ENCODE measurements at places on chromosomes 2 and 18.

DNA sequence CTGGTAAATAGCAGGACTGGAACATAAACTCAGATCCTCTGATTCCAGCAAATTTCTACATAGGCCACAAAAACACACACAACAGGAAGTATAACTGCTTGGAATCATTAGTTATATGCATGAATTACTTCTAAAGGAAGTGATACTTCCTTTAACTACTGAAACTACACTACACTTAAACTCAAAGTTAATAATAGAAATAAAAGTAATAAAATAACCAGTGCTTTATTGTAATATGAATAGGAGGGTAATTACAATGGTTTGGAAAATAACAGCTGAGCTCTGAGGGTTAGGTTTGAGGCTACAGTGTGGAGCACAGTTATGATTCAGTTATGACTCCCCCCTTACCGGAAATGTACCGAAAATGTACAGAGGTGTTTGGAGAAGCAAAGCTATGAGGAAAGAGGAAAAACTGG, 18.5 kb upstream of the POLI start:
- no peak for DNase-seq

DNA sequence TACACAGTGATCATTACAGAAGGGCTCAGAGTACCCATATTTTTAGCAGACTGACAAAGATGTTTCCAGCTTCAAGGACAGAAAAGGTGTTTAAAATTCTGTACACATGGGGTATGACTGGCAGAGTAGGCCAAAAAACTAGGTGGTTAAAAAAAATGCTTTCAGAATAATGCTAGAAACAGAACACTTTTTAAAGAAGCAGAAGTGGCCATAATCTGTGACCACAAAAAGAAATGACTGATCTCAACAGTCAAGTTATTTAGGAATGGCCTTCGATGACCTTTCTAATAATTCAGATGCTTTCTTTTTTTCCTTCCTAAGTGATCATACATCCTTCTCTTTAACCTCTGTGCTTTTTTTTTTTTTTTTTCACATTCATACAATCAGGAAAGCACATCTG, 4.1 kb upstream of the AQP4 start:
- DNase-seq: peak; percentile 11

GRCh38 chr2:1226766-1227165, 186.5 kb upstream of the TPO start:
- no peak for DNase-seq

GRCh38 chr18:33074125-33074524, 301.3 kb upstream of the KLHL14 start:
- DNase-seq: no peak

GRCh38 chr2:27717070-27717795, 53.5 kb downstream of the SLC4A1AP start:
- no peak for DNase-seq

DNA sequence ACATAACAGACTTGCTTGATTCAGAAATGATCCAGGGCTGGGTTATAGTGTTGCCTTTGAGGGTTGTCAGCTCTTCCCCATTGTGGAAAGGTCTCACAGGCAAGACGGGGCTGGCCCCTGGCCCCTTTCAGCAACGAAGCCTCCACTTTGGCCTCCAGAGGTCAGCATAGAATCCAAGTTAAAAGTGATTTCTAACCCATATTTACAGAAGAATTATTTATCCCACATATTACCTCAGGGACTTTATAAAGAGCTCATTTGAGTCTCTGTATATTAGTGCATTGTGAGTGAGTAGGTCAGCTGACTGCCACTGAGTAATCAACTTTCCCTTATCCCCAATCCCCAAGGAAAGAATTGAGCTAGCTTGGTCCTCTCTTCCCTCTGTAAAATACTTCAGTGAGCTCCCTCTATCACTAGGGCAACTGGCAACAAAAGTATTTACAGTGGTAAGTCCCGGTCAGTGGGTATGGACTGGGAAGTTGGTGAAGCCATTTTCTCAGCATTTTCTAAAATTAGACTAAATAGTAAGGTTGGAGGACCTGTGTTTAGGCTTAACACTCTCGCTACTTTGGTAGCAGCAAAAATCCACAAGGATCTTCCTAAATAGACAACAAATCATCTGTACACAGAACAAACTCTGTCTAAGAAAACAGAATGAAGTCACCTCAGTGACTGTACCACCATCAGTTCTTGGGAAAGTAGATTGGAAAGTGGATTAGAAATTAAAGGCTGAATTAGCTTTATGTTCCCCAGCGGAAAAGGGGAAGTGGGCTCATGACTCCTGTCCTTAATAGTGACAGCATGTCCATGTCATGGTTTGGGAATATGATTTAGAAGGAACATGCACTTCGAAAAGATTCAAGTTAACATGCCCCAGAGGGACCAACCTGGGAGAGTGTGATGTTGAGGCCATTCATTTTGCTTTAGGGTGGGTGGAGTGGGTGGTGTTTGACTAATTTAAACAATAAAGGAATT, 171.0 kb upstream of the SIX3 start:
- DNase-seq: no peak

- no peak for DNase-seq
Measured at GRCh38 chr2:176291809-176292283, 22.6 kb downstream of the MTX2 start.

DNA sequence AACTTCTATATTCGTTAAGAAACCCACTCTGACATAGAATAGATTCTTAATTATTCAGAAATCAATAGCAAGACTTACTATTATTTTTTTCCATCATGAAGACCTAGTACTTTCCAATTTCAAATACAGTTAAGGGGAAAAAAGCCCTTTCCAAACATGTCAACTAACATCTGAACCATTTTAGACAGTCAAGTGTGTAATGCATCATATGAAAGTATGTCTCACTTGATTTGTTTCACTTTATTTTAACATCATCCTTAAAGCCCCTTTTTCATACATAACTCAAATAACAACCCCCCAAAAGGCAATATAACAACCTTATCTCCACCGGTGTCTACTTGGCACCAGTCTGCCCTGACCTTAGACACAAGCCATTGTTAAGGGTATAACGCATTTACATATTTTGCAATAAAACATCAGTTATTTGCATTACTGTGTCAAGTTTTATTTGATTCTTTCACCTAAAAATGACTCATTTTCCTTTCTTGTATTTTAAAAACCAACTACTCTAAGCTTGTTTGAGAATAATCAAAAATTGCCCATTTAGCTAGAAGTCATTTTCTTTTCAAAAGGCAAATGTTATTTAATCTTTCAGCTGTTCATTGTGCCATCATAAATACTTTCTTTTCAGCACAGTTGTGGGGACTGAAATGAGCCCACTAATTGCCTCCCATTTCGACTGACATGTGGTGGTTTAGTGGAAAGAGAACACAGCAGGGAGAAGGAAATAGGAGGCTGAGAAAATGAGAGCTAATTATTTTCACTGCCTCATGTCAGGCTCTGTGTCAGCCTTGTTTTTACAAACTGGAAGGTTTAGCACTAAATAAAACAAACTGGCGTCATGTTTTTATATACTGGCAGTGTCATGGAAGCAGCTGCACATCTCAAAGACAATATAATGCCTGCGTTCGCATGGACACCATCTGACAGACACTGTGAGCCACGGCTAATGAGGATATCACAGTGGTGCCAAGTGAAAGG, 104.7 kb upstream of the CDCA7 start:
- DNase-seq: no peak

- DNase-seq: no peak
Measured at GRCh38 chr2:73842739-73843019, 13.9 kb downstream of the STAMBP start.

GRCh38 chr2:67075530-67076238, 321.4 kb upstream of the ETAA1 start:
- no peak for DNase-seq

DNA sequence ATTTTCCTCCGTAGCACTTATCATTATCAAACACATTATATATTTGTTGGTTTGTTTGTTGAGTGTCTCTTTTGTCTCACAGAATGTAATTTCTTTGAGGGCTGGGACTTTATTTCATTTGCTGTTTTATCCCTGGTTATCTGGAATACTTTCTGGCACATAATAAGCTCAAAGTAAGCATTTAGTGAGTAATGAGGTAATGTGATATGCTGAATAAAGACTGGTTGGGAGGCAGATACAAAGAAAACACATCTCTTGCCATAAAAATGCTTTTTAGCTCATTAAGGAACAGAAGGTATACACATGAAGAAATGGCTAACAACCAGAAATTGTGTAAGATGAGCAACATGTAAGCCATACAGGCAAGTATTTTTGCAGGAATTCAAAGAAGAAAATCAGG, 1411.8 kb downstream of the LRP1B start:
- no peak for DNase-seq

DNA sequence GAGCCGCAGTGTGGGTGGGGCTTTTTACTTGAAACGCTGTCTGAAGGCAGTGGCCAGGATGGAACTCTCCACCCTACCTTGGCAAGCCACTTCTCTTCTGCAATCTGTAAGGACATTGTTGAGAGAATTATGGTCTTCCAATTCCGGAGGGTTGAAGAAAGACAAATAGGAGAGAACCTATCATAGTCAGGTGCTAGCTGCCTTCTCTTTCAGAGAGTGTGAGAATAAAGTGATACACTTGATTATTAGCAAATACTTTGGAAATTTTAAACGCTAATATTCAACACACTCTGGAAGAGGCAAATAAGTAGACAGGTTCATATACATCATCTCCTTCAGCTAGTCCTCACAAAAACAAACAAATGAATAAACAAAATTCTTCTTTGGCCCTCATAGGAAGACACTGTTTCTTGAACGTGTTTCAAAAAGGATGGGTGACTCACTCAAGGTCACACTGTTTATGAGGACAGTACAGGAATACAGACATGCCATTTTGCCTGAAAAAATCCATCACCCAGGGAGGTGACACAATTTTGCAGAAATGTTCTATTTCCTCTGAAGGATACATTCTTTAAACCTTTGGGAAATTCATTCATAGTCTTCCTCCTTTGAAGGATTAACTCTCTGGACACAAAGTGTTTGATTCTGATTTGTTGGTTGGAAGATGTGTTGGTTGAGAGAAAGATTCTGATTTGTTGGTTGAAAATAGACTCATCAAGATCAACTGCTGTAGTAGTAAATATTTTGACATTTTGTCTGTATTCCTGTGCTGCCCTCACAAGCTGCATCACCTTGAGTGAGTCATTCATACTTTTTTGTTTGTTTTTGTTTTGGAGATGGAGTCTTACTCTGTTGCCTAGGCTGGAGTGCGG, 2.2 kb upstream of the IL1RN start:
- DNase-seq: no peak

DNA sequence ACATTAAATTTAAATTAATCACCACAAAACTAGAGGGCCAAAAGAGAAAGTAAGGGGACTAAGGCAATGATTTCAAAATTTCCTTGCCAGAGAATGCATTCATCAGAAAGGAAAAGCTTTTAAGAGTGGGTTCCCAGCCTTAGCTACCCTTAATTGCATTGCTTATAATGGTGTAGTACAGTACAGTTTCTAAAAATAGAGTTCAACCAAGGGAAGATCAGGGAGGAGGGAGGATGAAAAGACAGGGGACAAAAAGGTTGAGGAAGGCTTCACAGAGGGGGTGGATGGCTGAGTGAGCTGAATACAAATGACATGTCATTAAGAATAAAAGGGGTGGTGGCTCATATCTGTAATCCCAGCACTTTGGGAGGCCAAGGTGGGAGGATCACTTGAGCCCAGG, 119.9 kb downstream of the RBMS1 start:
- DNase-seq: no peak

DNA sequence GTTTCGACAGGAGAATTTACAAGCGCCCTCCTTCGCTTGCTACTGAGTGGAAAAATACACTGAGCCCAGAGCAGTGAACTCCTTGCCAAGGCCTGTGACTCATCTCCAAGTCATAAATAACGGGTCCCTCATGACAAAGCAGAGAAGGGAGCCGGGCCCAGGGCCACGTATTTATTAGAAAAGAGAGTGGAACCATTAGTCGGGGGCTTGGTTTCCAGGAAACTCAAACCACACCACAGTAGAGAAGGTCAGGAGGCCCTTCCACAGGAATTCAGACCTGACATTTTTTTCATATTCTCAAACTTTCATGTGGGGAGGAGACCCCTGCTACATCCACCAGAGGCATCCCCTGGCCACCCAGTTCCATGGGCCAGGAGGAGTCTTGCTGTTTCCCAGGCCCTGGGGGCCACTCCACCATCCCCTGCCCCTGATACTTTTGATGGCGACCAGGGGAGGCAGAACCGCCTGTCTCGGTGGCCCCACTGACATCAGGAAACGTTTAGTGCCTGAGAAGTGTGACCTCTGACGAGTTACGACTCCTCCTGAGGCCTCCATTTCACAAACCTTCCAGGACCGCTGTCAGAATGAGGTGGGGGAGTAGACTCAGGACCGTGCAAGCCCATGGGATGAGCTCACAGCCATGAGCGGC, 289.7 kb downstream of the DYSF start:
- DNase-seq: no peak

DNA sequence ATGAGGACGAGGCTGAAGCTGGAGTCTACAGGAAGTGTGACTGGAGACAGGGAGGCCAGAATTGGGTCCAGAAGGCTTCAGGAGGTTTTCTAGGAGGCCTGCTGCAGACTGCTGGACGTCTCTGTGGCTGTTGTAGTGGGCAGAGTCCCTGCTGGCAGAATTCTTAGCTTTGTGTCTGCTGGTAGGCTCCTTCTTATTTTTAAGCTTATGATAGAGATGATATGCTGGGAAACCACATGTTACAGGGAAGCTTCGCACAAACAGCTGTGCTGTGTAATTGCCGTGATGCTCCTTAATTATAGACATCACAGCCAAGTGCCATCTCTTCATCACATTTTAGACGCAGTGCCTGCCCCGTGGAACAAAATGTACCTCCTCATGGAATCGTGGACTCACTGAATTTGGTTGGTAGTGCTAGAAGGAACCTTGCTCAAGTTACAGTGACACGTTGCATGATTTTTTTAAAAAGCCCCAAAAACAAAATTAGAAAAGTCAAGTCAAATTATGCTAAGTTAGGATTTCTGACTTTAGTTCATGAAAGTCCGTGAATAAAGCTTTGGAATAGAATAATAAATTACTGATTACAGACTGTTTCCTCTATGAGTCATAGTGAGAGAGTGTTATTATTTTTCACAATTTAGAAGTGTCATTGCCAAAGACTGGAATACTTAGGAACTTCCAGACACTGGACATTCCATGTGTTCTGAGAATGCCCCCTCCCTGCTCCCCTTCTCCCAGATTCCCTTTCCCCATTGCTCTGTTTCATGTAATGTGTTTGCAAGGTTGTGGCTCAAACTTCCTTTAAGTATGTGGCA, 144.1 kb downstream of the FHOD3 start:
- DNase-seq: no peak

GRCh38 chr2:148552675-148553331, 91.7 kb upstream of the EPC2 start:
- DNase-seq: no peak

- DNase-seq: no peak
Measured at GRCh38 chr2:43078781-43079755, 147.3 kb downstream of the ZFP36L2 start.

DNA sequence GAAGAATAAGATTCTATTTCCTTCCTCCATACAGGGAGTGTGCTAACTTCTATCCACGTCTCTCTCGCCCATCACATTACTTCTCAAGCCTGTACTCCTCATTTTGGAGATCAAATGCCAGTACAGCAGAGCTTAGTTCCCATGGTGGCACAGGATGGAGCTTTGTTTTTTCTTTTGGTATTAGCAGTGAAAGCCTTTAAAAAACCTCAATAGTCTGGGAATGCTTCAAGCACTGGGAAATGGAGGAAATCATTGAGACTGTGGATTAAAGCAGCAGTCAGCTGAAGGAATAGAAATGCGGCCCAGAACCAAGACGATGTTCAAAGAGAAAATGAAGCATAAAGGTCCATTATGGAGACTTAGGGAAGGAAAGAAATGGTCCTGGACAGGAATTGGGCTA, 102.3 kb downstream of the NRXN1 start:
- peak; percentile 43 for DNase-seq

Measured in globus pallidus (tissue), 1 donor.